AG08396 (cell line): ENCODE measurements at places on chromosomes 7 and 10.

DNA sequence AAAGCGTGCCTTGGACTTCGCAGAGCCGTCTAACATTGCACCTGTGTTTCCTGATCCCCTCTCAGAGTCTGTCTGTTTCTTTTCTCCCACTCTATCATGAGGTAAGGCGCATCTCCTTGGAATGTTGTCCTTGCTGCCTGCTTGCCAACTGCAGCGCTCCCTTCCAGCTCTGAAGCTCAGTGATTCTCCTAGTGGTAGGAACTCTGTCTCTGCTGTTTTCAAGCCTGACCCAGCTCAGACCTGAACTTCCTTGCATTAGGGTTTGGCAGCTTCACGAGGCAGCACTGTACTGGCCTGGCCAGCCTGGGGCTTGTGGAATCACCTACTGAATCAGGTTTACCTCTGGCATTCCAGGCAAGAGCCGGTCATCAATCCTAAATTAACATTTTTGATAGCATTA is 123.9 kb downstream of the CREB5 start:
- DNase-seq: peak; percentile 46

GRCh38 chr10:4018054-4018511 is 233.1 kb upstream of the KLF6 start:
- no peak for DNase-seq

DNA sequence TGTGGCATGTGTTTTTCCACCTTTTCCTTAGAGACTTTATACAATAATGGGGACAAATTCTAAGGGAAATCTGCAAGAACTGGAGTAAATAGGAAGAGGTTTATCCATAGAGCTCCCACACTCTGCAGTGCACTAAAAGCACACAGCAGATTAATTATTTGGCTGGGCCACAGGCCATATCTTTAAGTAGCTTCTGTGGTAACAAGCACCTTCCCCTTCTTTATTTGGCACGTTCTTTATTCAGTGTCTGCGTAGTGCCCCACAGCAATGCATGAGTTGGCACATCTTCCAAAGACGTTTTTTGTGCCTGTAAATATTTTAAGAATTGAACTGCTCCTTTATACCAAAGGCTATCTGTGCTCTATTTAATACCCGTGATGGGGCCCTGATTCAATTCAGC is 104.9 kb upstream of the MBL2 start:
- DNase-seq: no peak

- DNase-seq: no peak
Measured at GRCh38 chr7:45993621-45994020, 72.5 kb upstream of the IGFBP3 start.

DNA sequence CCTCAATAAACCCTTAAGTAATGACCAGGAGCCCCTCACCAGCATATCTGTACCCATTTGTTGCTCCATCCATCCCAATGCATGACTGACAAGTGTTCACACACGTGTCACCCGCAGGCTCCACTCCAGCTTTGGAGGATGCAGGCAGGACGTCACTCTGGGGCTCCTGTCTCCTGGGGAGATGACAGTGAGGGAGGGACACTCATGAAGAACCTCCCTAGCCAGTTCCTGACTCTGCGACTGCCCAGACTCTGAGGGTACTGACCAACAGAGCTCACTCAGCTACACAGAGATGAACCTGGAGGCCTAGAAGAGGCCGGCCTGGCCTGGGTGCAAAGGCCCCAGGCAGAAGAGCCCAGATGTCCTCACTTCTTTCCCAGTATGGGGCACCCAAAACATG is 135.1 kb upstream of the RET start:
- DNase-seq: no peak

- DNase-seq: no peak
Measured at GRCh38 chr10:79024720-79025198, 44.0 kb upstream of the ZMIZ1 start.

- peak; percentile 81 for DNase-seq
Measured at GRCh38 chr7:155357573-155358041, 59.9 kb downstream of the INSIG1 start.

GRCh38 chr10:986881-987619 is 1.2 kb upstream of the GTPBP4 start:
- peak; percentile 71 for DNase-seq

DNA sequence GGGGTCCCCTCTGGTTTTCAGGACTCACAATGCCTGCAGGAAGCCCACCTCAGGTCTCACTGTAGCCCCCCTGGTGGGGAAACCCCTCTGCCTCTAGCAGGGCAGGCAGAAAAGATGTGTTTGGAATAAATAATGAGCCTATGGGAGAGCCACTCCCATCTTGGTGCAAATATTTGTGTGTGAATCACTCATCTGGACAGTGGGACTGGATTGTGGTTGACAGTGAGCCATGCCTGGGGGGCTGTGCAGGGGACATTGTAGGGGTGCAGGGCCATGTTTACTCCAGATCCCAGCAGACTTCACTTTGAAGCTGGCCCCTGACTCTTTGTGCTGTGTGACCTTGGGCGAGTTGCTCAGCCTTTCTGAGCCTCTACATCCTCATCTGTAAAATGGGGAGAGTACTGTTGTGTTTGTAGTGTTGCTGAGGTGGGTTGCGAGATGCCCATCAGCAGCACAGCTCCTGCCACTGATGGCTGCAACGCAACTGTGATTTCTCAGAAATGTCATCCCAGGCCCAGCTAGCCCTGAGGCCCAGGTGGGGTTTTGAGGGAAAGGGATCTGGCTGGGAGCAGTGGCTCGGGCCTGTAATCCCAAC is 20.7 kb downstream of the GTF2IRD1 start:
- DNase-seq: peak; percentile 41

DNA sequence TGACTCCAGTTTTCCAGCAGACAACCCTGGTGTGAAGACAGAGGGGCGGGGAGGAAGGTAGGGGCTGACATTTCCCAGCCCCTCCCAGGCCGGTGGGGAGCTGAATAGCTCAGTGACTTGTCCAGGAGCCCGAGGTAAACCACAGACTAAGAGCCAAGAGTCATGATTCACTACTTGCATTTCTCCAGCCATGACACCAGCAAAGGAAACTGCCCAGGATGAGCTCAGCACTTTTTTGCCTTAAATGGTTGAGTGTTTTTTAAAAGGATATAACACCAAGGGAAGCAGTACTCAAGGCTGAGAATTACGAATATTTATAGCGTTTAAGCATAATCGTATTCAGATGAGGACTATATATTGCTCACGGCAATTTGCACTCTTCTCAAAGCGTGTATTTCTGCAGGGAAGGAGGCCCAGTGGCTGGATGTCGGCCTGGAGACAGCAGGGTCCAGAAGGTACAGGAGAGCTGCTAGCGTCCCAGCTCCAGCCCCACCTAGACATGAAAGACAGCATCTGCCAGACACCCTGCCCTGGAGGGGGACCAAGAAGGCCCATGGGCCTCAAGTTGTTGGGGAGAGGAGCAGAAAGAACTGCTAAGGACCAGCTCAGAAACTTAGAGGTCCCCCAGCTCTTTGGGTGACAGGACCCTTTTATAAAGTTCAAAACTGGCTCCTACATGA is 141.4 kb downstream of the GRID1 start:
- peak; percentile 64 for DNase-seq

GRCh38 chr10:88216976-88217375 is 353.6 kb downstream of the PTEN start:
- DNase-seq: no peak

DNA sequence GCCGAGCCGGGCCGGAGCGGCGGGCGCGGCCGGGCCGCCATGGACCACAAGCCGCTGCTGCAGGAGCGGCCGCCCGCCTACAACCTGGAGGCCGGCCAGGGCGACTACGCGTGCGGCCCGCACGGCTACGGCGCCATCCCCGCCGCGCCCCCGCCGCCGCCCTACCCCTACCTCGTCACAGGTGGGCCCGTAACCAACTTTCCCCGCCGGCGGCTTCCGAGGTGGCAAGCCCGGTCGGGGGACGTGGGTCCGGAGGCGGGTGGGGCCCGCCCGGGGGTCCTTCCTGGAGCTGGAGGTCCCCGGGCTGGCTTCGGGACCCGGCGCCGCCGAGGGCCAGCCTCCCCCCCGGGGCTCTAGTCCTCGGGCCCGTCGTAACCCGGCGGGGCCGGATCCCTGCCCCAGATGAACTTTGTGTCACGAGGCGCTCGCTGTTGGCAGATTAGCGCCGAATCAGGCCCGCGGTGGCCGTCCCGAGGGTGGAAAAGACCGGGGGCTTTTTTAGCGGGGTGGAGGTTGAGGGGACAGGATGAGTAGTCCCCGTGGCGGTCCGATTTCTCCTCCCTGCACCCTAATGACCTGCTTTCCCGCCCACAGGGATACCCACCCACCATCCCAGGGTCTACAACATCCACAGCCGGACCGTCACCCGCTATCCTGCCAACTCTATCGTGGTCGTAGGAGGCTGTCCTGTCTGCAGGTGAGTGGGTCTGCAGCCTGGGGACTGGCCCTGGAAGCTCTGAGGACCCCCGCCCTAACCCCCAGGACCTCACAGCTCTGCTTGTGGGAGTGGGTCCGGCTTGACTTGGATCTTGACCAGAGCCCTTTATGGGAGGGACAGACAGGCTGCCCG is 496 bp downstream of the BRI3 start:
- peak; percentile 31 for DNase-seq

DNA sequence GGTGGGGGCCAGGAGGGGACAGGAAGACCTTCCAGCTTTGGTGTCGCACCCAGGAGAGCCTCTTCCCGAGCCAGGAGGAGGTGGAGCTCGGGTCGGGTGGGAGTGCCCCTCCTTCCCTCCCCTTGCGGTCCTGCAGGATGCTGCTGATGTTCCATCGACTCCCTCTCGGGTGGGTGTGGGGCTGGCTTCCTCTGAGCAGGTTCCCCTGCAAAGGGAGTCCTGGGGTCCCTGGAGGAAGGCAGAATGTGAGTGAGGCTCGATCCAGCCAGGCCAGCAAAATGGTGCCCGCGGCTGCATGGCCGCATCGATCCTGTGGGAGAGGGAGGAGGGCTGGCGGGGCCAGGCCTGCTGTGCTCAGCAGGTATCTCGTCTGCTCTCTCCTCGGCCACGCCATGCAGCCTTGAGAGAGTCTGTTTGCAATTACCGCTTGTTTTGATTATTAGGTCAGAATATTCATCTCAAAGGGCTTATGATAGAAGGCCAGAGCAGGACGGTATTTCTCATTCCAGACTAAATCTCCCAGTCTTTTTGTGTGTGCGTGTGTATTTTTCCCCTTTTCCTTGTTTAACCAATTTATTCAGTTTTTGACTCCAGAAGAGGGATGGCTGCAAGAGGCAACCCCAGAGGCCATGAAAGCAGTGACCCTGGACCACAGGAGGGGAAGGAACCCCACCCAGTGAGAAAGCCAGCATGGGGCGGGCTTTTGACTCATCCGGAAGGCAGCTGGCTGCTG is 137.3 kb upstream of the ZMIZ1 start:
- peak; percentile 79 for DNase-seq

- no peak for DNase-seq
Measured at GRCh38 chr7:79770063-79770462, 316.6 kb upstream of the MAGI2 start.

GRCh38 chr10:128064108-128064969 is 61.9 kb downstream of the MKI67 start:
- DNase-seq: peak; percentile 47

DNA sequence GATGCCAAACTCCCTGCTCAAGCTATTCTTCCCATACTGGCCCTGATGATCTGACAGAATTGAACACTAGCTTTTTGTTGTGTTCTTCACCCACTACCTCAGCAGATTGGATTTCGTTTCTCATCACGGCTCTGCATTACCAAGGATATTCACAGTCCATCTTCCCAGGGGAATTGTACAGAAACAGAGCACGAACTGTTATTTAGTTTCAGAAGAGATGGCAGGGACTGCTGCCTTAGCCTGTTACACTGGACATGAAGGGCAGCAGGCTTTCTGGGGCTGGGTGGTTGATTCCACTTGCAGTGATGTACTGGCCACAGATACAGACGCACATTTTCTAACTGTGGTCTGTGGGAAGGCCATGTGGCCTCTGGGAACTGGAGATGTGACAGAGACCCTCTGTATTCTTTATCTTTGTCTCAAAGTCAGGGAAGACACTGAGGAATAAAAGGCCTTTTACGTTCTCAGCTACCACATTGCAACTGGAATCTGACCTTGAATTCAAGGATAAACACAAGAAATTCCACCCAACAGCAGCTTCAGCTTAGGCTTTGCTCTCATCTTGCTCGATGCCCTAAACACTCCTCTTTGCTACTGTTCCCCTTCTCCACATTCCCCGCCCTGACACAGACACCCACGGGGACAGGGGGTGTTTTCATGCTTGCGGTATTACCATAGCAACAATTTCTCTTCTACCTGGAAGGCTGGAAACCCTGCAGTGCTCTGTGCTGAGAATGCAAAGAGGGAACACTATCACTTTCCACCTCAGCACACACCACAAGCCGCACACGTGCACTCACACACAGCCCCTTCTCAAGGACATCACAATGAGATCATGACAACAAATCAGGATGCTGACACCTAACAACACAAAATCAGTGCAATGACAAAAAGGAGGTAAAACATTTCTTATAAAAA is 81.7 kb downstream of the RNF216 start:
- DNase-seq: no peak

DNA sequence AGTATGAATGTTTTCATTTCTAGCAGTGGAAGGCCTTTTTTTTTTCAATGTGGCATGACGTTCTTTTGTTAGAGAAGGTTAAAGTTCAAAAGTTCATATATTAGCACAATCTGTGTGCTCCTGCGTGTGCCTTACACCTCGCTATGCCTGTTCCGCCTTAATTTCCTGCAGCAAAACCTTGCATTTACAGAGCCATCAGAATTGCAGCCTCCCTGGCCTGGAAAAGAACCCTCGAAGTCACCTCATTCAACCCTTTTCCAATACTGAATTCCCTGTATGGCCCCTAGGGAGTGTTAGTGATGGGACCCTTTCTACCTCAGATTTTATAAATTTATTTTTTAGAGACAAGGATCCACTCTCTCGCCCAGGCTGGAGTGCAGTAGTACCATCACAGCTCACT is 103.5 kb upstream of the ZNF438 start:
- DNase-seq: no peak

DNA sequence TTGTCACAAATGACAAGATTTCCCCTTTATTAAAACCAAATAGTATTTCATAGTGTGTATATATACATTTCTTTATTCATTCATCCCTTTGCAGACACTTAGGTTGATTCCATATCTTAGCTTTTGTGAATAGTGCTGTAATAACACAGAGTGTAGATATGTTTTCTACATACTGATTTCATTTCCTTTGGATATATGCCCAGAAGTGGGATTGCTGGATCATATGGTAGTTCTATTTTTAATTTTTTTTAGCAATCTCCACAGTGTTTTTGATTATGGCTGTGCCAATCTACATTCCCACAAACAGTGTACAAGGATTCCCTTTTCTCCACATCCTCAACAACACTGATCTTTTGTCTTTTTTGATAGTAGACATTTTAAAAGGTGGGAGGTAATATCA is 46.4 kb downstream of the CSTF2T start:
- no peak for DNase-seq

DNA sequence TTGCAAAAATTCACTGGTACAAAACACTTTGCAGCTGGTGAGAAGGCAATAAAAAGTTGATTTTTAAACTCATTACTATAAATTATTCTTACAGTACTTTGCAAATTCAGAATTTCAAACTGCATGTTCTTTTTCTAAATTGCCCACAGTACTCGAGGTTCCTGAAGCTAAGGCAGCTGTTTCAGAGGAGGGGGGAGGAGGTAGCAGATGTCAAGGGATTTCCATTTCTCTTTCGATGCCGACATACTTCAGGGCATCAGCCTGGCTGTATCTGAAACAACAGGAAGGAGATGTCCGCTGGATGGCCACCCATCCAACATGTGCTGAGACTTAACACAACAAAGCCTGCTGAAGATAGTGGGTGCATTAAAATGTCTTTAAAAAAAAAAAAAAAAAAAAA is 76.7 kb downstream of the EZH2 start:
- no peak for DNase-seq
